ENCODE measurements at places on chromosomes 3 and 15.

DNA sequence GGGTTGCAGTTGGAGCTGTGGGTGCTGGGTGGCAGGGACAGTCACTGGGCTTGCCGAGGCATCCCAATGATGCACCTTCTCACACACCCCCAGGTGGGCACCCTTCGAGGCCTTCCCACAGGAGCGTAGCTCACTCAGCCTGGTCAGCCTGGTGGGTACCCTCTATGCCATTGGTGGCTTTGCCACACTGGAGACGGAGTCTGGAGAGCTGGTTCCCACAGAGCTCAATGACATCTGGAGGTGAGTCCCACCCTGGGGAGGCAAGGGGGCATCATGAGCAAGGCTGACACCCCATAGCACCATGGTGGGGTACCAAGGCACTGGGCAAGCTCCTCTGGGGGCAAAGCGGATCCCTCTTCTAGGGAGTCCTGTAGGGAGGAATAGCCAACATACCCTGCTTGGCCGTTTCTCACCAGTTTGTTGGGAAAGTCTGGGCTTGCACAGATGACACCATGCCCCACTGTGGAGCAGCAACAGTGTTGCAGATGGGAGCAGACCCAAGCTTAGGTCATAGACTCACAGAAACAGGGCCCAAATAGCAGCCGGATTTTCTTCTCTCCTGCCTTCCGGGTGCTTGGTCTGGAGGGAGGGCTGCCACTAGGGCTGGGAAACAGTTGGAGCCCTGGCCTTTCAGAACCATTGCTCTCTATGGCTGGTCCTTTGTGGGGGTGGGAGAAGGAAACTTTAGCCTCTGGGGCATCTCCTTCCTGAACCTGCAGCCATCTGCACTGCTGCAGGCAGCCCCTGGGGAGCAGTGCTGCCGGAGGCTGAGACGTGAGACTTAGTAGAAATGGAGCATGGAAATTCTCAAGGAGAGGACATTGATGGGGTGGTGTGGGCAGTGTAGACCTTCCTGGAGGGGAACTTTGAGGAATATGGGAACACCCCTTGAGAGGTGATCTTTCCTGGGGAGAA, 5.7 kb downstream of the KLHL40 start:
- no peak for DNase-seq

DNA sequence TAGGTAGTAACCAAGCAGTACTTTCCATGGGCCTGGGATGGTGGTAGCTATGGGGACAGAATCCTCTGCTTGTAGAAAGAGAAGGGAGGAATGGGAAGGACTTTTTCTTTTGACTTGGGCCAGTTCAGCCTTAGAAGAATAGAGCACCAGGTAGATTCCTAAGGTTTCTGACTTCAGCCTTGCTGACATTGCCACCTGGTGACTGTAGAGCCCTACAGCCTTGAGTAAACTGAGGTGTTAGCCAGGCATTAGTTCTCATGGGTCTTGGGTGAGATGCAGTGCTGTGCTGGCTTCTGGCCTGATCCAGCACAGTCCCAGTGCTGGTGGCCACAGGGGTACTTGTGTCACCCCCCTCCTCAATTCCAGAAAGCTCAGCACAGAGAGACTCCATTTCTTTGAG, 171.1 kb downstream of the ZBBX start:
- DNase-seq, result no peak

GRCh38 chr3:126551839-126552687, 6.7 kb downstream of the C3orf22 start:
- DNase-seq, result no peak

DNA sequence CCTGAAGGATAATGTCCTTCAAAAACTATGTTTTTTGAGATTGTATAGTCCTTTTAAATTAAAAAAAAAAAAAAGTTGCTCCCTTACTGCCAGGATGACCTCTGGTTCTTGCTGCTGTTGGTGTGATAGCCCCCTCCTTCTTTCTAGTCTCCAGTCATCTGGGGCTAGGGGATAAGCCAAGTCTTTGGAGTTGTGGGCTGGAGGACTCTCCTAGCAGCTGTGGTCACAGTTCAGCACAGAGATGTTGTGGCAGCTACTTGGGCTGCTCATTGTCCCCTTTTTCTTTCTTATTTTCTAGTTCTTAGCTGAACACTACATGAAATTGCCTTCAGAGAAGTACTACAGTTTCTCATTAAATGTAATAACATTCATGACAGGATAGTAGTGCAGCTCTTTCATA, 39.2 kb upstream of the APH1B start:
- no peak for DNase-seq

DNA sequence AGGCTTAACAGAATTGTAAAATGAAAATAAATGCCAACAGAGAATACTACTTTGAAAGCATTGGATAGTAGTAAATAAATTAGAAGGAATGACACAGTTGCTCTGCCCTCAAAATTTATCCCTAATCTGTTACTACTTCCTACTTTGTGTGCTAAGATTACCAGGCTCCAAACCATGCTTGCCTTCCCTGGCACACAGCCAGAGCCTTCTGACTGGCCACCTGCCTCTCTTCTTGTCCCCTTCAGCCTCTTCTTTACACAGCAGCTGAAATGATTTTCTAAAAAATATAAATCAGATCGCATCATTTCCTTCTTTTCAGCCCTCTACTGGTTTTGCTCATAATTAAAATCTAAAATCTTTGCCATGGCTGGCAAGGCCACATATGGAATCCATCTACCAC, 334.1 kb downstream of the FHIT start:
- no peak for DNase-seq

DNA sequence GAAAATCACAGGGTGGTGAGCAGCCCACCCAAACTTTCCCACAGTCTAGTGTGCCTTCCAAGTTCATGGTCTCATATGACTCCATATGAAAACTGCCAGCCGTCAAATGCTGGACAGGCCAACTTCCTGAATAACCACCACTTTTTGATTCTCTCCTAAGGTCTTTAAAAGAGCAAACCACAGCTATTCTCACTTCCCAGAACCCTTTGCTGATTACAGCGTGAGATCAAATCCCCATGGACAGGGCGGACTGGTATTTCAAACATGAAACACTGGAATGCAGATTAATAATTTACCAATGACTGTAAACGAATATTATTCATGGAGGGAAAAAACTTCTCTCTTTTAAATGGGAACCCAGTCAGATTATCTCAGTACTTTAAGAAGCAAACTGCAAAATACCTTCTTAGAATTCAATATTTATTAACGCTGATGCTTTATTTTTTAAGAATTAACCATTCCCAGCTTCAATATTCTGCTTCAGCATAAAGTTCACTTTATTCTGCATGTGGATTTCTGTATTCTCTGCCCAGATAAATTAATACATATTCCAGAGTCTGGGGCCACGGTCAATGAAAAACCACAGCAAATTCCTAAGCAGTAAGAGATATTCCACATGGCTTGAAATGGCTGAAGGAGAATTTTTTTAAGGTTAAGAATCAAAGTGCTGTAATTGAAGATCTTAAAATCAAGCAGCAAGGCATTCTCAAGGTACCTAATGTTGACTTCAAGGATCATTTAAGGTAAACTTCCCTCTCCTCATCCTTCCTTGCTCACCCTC, 42.9 kb downstream of the MYO1E start:
- DNase-seq, result no peak
